ENCODE measurements at places on chromosomes 11 and 22.
A peak's percentile ranks its signal among the peaks of the same experiment; 100 is the strongest.

GRCh38 chr11:1832211-1832919, 2.4 kb upstream of the SYT8 start:
- DNase-seq, result no peak

GRCh38 chr11:30987819-30988218, 381.7 kb downstream of the DCDC1 start:
- DNase-seq, result no peak

DNA sequence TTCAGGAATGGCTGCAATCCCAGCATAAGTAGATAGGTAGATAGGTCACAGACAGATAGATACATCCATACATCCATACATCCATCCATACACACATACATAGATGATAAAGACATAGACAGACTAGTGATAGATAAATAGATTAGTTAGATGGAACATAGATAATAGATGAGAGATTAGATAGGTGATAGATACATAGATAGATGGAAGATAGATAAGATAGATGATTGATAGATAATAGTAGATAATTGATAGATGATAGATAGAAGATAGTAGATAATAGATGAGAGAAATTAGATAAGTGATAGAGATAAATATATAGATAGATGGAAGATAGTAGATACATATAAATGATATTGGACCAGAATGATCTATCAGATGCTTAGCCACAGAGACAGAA, 28.3 kb upstream of the LRRC55 start:
- DNase-seq, result no peak

GRCh38 chr11:72534371-72535193, 100.3 kb upstream of the CLPB start:
- no peak for DNase-seq

DNA sequence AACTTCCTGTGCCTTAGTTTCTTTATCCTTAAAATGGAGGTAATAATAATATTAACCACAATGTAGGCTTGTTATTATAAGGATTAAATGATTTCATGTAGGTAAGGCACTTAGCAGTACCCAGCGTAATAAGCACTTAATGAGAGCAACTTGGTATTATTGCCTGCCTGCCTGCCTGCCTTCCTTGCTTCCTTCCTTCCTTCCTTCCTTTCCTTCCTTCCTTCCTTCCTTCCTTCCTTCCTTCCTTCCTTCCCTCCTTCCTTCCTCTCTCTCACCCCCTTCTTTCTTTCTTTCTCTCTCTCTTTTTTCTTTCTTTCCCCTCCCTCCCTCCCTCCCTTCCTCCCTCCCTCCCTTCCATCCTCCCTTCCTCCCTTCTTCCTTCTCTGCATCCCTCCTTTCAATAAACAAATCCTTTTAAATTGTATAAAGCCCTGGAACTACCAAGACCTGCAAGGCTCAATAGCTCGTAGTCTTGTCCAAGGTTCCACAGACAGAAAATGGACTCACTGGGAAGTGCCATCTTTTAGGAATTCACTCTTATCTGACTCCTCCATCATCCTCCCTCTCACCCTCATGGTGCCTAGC, 20.7 kb upstream of the TIMP3 start:
- DNase-seq, result no peak

DNA sequence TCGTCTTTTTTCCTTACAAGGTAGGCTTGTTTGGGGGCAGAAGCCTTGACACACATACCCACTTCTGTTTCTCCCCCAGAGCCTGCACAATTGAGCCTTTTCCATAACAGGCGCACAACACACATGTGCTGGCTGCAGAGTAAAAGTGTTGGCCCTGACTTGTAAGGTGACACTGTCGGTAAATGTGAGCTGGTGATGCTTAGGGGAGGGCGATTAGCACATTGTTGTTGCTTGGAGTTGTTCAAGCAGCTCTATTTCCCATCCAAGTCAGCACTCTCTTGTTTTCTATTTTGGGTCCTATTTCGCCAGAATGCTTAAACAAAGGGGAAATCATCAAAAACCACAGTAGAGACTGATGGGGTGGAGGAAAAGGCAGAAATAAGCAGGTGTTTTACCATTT, 51.9 kb upstream of the PTPRJ start:
- DNase-seq, result no peak

- DNase-seq, result no peak
Measured at GRCh38 chr11:95799546-95799945, 9.2 kb downstream of the CEP57 start.

GRCh38 chr11:59283825-59284772, 71.4 kb upstream of the MPEG1 start:
- peak; percentile 7 for DNase-seq

GRCh38 chr11:76280151-76280881, 74.0 kb upstream of the WNT11 start:
- no peak for DNase-seq

DNA sequence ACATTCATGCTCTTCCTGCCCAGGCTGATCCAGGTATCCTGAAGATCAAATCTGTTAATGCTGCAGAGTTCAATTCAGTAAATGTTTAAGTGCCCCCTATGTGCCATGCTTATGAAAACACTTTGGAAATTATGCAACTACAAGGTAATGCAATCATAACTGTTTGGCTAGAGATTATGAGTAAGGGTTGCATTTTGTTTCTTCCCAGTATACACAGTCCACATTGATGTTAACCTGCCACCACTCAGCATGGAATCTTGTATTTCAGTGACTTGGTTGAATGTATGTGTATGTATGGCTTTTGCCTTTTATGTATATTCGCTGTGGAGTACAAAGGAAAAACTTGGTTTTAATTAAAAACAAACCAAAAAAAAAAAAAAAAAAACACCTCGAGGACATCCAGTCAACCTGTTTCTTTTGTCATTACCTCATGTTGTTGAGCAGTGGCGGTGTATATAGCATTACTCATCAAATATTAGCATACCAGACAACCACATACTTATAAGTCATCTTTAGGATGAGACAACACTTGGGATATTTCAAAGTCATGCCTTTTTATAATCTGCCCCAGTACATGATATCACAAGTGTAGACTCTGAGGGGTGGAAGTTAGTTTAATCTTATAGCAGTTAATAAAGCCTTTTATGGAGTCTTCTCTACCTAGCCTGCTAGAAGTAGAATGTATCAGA, 86.1 kb upstream of the HORMAD2 start:
- no peak for DNase-seq

GRCh38 chr11:108009497-108010370, 1.0 kb downstream of the CUL5 start:
- peak; percentile 31 for DNase-seq

GRCh38 chr11:128894685-128895084, 3.5 kb downstream of the KCNJ5 start:
- DNase-seq, result no peak

DNA sequence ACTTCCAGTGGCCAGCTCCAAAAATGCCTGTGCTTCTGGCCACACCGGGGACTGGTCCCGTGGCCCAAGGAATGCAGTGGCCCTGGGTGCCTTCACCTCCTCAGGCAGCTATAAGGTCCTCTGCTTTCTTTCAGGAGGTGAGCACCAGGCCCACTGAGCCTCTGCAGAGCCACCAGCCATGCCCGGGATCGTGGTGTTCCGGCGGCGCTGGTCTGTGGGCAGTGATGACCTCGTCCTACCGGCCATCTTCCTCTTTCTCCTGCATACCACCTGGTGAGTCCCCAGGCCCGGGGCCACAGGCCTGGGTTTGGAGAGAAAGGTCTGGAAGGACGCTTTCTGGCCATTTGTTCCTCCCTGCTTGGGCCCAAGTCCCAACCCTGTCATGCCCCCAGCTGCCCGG, 32.5 kb upstream of the MYRF start:
- no peak for DNase-seq

DNA sequence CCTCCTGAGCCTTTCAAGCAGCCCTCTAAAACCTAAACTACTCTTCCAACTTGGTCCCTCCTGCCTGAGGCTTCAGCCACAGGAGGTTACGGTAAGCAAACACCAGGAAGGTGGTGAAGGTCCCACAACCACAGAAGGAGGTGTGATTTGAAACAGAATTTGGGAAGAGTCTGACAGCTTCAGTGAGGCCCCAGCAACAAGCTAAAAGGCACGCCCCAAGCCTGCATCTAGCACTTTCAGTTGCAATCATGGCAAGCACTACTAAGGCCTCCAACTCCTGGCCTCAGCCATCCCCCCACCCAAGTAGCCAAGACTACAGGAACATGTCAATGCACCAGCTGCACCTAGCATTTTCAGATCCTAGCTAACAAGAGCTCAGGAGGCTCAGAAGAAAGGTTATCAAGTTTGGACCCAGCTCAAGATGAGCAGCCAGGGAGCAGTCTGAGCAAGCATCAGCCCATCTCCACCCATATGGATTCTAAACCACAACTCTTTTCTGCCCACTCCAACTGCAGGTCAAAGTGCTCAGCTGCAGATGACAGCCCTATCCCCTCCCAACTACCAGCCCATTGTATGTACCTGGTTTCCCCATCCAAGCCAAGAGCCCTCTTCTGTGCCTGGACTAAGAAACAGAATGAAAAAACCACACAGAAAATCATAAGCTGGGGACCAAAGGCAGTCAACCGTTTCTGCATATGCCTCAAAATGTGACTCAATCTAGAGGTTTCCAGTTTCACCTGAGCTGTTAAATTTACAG, 10.4 kb upstream of the AHNAK start:
- no peak for DNase-seq

DNA sequence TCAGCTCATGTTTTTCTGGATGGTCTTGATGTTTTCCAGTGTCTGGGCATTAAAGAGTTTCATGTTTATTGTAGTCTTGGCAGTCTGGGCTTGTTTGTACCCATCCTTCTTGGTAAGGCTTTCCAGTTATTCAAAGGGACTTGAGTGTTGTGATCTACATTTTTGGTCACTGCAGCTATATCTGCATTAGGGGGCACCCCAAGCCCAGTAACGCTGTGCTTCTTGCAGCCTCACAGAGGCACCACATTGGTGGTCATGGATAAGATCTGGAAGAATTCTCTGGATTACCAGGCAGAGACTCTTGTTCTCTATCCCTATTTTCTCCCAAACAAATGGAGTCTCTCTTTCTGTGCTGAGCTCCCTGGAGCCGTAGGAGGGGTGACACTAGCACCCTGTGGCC, 451.5 kb upstream of the FAT3 start:
- no peak for DNase-seq

DNA sequence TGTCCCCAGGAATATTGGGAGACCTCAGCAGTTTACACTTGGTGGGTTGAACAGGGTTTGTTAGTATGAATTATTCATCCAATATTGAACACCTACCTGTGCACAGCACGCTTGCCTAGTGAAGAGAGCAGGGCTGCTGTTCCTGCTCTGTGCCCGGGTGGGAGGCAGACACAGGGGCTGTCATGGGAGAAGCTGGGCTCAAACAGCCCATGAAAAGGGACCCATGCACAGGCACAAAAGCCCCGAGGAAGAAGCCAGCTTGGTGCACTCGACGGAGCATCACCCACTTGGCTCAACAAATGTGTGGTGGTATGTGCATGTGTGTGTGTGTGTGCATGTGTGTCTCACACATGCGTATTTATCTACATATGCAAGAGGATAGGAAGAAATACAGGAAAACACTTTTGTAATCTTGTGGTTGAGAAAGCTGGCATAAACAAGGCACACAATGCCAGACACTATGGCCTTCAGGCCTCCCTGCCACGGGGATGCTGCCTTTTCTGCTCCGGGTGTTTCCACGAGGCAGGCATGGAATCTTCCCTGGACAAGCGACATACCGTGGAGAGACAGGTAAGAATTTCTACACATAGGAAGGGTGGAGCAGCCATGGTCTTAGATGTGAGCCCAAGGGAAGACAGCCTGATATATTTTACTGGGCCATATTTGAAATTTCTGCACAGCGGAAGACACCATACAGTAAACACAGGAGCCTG, 5.0 kb upstream of the APOBEC3A start:
- DNase-seq, result no peak

DNA sequence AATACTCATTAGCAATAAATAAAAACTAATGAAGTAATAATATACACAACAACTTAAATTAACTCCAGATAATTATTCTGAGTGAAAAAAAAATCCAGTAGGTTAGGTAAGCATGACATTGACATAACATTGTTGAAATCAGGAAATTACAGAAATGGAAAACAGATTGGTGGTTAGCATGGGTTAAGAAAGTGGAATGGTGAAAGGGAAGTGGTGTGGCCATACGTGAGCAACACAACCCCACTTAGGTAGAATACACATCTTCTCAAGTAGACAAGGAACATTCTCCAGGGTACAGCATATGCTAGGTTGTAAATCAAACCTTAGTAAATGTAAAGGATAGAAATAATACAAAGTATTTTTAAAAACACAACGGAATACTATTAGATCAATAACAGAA, 30.2 kb upstream of the CLTCL1 start:
- DNase-seq, result no peak

DNA sequence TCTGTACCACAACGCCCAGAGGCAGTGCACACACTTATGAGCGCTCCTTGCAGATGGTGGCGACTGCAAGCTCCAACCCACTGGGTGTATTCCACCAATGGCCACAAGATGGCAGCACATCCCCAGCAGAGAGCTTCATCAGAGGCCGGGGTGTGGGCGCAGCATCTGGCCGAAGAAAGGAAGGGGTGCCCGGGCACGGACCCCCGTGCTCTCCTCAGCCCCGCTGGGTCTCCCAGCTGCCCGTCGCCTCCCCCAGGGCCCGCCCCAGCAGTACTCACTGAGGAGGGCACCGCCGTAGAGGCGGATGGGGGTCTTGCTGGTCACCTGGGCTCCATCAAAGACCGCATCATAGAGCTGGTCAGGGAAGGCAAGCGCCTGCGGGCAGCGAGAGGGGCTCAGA, 14.2 kb downstream of the TP53I11 start:
- peak; percentile 76 for DNase-seq

GRCh38 chr22:45731798-45732495, 60.3 kb downstream of the ATXN10 start:
- no peak for DNase-seq

GRCh38 chr11:64156235-64157011, 9.5 kb downstream of the MACROD1 start:
- DNase-seq, result no peak
